ENCODE measurements at places on chromosomes 3 and 15.

DNA sequence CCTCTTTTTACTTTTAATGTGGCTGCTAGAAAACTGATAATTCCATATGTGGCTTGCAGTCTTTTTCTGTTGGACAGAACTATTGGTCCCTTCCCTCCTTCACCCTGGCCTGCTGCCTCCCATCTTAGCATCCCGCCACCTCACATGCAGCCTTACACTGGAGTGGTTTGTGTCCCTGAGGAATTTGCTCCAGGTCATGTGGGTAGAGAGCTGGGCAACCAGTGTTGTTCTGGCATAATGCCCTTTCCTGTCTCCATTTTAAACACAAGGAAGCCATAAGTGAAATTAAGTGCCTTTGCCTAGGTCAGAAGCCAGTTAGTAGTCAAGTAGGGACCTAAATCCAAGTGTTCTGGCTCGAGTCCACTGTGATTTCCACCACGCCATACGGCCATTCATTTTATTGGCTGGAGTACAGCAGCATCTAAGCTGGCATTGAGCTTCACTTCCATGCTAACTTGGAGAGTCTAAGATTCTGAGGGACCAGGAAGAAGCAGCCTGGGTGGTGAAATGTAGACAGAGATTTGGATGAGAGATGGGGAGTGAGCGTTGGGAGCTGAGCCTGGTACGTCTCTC, 46.0 kb upstream of the PLXNA1 start:
- no peak for DNase-seq

GRCh38 chr3:134696155-134696554, 45.3 kb upstream of the KY start:
- DNase-seq = no peak

GRCh38 chr3:102536456-102536855, 101.6 kb downstream of the ZPLD1 start:
- peak; percentile 7 for DNase-seq

- DNase-seq = no peak
These were observed 60.7 kb downstream of the DUT start for GRCh38 chr15:48391950-48392349.

DNA sequence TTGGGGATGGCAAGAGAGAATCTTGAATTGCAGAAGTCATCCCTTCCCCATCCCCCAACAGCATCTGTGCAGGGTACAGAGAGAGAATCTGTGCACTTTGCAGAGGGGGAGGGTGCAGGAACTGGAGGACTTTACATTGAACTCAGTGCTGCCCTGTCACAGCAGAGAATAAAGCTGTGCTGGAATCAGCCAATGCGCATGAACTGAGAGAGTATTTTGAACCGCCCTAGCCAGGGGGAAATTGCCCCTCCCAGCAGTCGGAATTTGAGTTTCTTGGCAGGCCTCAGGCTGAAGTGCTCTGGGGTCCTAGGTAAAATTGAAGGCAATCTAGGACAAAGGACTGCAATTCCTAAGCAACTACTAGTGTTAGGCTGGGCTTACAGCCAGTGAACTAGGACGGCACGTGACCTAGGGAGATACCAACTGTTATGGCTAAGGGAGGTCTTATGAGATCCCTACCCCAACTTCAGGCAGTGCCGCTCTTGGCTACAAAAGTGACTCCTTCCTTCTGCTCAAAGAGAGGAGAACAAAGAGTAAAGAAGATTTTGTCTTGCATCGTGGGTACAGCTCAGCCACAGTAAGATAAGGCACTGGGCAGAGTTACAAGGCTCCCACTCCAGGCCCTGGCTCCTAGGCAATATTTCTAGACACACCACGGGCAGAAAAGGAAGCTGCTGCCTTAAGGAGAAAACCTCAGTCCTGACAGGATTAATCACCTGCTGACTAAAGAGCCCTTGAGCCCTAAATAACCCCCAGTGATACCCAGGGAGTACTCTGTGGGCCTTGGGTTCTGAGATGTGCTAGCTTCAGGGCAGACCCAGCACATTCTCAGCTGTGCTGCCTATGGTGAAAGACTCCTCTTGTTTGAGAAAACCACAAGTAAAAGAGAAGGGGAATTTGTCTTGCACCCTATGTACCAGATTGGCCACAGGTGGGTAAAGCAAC, 300.5 kb upstream of the ALCAM start:
- no peak for DNase-seq

DNA sequence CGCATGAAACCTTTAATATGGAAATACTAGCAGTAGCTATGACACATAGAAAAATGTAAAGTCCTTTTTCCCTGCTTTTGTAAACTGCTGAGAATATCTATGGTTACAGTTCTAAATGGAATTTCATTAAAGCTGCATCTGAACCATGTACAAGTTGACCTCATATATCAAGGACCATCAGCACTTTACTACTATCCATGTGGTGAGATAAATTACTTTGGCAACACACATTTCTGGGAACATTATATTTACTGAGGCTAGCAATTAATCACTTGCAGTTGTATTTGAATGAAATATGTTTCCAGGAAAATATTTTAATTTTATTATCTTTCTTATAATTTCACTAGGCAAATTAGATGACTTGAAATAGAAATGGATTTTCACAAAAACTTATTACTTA, 545.5 kb downstream of the NAALADL2 start:
- no peak for DNase-seq

DNA sequence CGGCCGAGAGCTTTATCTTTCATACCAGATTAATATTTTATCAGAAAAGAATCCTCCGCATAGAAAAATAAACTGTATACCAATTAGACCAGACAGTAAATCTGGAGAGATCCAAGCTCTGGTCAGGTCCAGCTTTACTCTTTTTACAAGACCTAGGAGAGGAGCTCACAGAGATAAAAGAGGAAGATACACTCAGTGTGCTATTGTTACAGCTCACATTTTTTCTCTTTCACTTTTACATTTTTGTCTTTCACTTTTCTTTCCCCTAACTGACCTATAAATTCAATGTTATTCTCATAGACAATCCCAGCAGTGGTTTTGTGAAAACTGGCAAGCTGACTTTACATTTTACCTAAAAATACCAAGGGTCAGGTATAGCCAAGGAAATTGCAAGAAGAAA, 55.8 kb downstream of the GUCA1C start:
- no peak for DNase-seq

DNA sequence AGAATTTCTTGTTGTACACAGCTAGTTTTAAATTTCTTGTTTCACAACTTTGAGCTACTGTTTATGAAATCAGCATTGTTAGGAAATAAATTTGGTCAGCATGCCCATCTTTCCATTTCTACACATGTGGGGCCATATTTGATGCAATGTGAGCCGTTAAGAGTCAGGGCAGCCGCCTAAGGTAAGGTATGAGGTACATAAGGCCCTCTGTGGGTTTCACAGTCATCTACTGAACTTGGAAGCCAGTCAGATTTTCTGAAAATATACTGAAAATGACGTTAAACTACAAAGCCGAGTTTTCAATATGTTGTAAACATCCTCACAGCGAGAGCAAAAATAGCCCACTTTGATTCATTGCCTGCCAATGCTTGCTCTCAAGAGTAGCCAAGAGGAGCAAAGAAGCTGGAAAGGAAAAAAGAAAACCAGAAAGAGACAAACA, 94.7 kb upstream of the PDZRN3 start:
- DNase-seq = no peak

DNA sequence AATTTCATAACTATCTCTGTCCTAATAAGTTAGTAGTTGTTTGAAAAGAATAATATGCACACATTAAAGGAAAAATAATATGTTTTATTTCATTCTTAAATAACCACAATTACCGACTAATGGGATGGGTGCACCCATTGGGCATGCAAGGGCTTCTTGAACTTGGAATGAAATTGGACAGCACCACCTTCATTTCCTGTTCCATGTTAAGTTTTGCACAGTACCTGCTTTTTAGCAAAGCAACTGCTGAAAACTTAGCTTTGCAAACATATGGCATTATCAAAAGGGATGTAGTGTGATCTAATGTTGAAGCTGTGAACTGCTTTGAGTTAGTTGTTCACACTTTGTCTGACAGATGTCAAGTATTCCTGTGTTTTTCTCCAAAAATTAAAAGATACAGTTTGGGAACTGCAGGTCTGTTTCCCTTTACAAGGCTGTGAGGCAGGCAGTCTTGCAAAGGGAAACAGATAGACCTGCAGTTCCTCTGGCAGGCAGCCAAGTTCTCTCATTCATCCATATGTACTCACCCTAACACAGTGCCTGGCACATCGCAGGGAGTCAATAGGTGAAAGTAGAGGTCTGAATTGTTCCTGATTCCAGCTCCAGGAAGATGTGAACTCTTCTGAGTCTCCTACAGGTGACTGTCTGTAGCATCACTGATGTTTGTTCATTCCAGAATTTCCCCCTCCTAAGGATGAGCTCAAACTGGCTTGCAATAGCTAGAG, 64.3 kb upstream of the GOLGA8B start:
- no peak for DNase-seq

DNA sequence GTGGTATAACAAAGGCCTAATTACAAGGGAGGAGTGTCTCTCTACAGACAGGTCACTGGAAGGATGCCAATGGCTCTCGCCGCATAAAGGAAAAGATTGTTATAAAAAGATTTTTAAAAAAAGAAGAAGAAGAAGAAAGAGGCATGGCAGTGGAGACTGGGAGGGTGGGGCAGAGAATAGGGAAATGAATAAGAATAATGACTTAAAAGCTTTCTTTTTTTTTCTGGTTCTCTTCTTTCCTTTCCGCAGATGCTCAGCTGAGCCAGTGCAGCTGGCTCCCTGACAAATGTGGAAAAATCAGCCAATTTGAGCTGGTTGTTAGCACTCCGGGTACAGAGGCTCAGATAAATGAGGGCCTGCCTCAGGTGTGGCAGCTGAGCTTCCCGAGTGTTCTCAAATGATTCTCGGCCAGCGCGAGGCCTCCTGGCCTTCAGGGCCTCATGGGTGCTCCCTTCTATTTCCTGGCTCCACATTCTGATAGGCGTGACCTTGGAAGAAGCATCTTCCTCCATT, 234.1 kb downstream of the RORA start:
- DNase-seq = no peak

DNA sequence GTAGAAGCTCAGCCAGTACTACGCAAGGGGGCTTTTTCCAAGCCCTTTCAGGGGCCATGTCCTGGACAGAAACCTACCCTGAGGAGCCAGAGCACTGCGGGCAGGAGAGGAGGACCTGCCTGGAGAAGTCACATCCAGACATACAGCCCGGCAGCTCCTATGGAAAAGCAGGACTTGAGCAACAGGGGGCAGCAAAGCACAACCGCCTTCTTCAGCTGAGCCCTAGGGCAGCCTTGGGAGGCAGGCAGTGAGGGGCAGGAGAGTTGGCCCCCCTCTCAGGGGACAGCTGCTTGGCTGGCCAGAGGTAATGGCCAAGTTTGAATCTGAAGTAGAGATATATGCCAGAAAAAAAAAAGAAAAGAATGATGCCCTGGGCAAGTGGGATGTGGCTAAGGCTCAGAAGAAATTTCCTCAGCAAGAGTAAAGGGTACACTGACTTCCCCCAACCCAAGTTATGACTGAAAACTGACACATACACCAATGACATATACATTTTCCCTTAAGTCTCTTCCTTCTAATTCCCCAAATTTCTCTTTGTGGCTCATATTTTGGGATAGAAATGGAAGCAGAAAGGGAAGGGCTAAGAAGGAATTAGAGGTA, 56.9 kb downstream of the CYP19A1 start:
- DNase-seq = peak; percentile 39

GRCh38 chr3:34213478-34213877, 415.0 kb downstream of the PDCD6IP start:
- DNase-seq = no peak

DNA sequence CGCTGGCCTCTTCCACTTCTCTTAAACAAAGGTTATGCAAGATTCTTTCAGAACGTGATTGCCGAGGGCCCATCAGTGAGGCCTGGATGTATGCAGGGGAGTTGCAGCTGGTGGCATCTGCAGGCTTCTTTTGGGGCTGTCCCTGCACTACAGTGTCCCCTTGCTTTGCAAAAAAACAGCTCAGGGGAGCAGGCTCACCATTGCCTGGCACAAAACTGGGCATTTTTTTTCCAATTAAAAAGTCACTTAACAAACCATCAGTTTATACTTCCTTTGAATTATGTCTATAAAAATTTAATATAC, 148.6 kb downstream of the ATP10A start:
- no peak for DNase-seq

DNA sequence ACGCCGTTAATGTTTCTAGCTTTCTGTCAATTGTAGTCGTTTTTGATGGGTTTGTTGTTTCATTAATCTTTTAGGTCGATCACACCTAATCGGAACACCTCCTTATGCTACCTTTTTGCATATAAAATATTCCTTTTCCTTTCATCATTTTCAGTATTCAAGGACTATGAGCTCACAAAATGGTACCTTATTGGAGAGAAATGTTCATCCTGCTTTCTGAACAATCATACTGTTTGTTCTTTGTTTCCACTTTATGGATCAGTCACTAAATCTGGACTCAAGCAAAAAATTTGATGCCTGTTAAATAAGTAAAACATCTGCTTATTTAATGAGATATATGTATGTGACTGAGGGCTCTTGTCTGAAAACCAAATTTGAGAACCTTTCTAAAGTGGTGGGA, 1.1 kb downstream of the KIF15 start:
- DNase-seq = no peak

- no peak for DNase-seq
These were observed 36.4 kb upstream of the MYZAP start for GRCh38 chr15:57555270-57555669.

DNA sequence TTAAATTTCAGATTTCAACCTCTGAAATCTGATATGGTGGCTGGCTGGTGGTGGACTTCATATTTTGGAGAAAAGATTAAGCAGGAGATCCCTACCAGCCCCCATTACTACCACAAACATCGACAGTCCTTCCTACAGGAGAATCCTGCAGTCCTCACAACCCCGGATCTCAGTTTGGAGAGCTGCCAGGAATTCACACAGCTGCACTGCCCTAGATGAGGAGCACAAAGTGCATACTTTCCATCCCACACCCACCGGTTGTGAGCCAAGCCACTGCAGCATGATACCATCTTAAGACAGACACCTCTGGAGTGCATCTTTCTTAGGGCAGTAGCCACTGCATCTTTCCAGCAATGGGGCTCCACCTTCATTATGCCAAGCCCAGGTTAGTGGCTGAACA, 185.5 kb upstream of the GPR149 start:
- DNase-seq = no peak

GRCh38 chr15:99230867-99231266, 18.5 kb downstream of the TTC23 start:
- no peak for DNase-seq

DNA sequence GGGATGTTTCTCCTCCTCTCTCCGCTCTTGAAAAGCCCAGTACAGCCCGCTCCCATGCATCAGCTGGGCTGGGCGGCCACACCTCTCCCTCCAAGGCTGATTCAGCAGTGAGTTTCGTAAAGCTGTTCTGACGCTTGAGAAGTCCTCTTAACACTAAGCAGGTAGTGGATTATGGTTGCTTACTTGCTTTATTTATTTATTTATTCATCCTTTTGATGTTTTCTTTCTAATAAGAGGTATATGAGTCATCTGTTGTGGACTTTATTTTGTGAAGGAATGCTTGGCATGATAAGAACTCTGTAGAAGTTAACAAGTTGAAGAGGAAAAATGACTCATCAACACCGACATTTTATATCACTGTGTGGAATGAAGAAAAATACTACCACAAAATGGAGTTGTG, 285.0 kb downstream of the SQOR start:
- no peak for DNase-seq

GRCh38 chr15:74598126-74598842, 17.4 kb upstream of the CLK3 start:
- DNase-seq = peak; percentile 64

GRCh38 chr15:75791337-75791713, 51.9 kb upstream of the UBE2Q2 start:
- no peak for DNase-seq
